ENCODE measurements at places on chromosomes 2 and 18. TPM values are rescaled to one million over a fixed set of nuclear protein-coding genes. Genes with fewer than 3 reads are reported as not detected.

The ZBTB7C gene
- total RNA-seq = 10.9 TPM

GRCh38 chr18:56431551-56431950 is 206.8 kb downstream of the TXNL1 start:
- H3K27ac ChIP-seq = no peak overlapping the region
- H3K4me1 ChIP-seq = no peaks in the 10 kb centered on the region
- H3K4me3 ChIP-seq = no peak overlapping the region
- no peak for DNase-seq
- H3K36me3 ChIP-seq = no peaks in the 10 kb centered on the region

- H3K4me3 ChIP-seq = no peak overlapping the region
- no peak overlapping the region for H3K27ac ChIP-seq
- H3K27me3 ChIP-seq = no peaks in the 10 kb centered on the region
- DNase-seq = no peak
- peaks cover 3% of the 10 kb centered on the region for H3K36me3 ChIP-seq
Measured at GRCh38 chr18:70022636-70023035, 75.0 kb upstream of the CD226 start.

GRCh38 chr2:69579536-69579935 is 64.0 kb downstream of the AAK1 start:
- H3K36me3 ChIP-seq = no peaks in the 10 kb centered on the region
- no peak overlapping the region for H3K4me3 ChIP-seq
- DNase-seq = no peak
- H3K27me3 ChIP-seq = no peaks in the 10 kb centered on the region
- H3K4me1 ChIP-seq = peaks cover 37% of the 10 kb centered on the region

DNA sequence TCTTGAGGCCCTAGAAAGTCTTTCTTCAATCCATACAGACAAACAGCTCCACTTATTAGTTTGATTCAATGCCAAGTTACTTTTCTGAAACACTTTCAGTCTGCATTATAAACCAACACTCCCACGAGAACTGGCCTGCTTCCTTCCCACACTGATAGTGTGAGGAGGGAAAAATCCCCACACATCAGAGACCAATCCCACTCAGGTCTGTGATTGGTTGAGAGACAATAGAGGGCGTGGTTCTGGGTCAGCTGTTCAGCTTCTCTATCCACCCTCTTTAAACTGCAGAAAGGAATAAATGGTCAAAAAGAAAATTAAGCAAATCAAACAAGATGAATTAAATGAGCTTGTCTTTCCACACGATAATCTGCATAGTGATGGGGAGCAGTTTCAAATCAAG is 152.5 kb downstream of the NRP2 start:
- no peaks in the 10 kb centered on the region for H3K36me3 ChIP-seq
- H3K4me3 ChIP-seq = no peak overlapping the region
- H3K27ac ChIP-seq = no peak overlapping the region
- H3K27me3 ChIP-seq = no peaks in the 10 kb centered on the region
- H3K4me1 ChIP-seq = no peaks in the 10 kb centered on the region

The SPR gene
- total RNA-seq = 42.6 TPM

The MAP3K19 gene
- not detected for total RNA-seq

- H3K4me3 ChIP-seq = no peak overlapping the region
- no peaks in the 10 kb centered on the region for H3K27me3 ChIP-seq
- peaks cover 29% of the 10 kb centered on the region for H3K4me1 ChIP-seq
- no peak for DNase-seq
- H3K36me3 ChIP-seq = no peaks in the 10 kb centered on the region
Measured at GRCh38 chr2:54013996-54014395, 43.2 kb upstream of the PSME4 start.

- H3K36me3 ChIP-seq = no peaks in the 10 kb centered on the region
- peaks cover 7% of the 10 kb centered on the region for H3K4me1 ChIP-seq
- H3K27me3 ChIP-seq = no peaks in the 10 kb centered on the region
- DNase-seq = no peak
Measured at GRCh38 chr2:7951001-7951400, 730.9 kb upstream of the ID2 start.

The TEX44 gene
- not detected for total RNA-seq

The OSR1 gene
- 180 TPM for total RNA-seq

DNA sequence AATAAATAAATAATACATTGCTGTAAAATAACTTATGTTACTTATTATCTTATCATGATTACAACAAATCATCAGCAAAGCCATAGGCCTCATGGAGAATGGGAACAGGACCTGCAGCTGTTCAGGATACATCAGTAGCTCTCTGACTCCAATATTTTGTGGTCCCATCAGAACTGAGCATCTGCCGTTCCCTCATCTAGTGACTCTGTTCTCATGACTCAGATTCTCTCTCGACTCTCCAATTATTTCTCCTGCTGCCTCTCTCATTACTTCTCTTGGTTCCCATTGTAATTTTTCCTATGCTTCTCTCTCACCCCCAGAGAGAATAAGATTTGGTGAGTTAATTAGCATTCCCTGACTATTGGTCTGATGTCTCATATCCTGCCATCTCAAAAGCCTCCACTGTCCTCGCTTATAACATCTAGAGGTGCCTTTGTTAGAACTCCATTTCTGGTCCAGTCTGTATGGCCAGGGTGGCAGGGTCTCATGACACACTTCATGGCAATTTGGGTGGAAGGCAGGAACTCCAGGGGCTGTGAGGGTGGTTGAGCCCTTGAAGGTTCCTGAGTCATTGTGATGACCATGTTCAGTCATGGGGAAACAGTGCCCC is 78.0 kb upstream of the TANC1 start:
- no peak overlapping the region for H3K27ac ChIP-seq
- H3K4me1 ChIP-seq = no peaks in the 10 kb centered on the region
- no peaks in the 10 kb centered on the region for H3K27me3 ChIP-seq
- H3K36me3 ChIP-seq = no peaks in the 10 kb centered on the region

The GPR155 gene
- 6.8 TPM for total RNA-seq

DNA sequence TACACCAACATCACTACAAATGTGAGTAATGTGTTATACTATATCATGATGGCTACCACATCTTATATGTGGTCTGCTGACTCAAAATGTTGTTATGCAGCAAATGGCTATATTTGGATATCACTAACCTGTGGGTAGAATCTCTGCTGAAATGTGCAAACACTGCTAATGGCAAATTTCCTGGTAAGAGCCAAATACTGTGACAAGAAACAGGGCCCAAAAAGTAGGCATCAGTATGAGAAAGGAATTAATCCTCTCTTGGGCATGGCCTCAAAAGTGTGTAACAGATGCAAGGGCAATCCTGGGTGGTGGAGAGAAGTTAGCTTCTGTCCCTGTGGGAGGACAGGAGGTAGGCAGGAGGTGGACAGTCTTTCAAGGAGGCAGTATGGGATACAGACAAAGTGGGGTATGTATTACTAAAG is 13.3 kb downstream of the ATF2 start:
- no peak for DNase-seq
- no peaks in the 10 kb centered on the region for H3K27me3 ChIP-seq
- no peak overlapping the region for H3K27ac ChIP-seq
- H3K4me3 ChIP-seq = no peak overlapping the region
- H3K4me1 ChIP-seq = peaks cover 34% of the 10 kb centered on the region

GRCh38 chr2:33406622-33407021 is 69.8 kb upstream of the RASGRP3 start:
- H3K4me1 ChIP-seq = peaks cover 2% of the 10 kb centered on the region
- no peak overlapping the region for H3K27ac ChIP-seq
- no peaks in the 10 kb centered on the region for H3K27me3 ChIP-seq
- no peaks in the 10 kb centered on the region for H3K36me3 ChIP-seq

The FEV gene
- total RNA-seq = not detected

The G6PC2 gene
- not detected for total RNA-seq

The ITPRIPL1 gene
- total RNA-seq = 1.6 TPM

The MARCHF4 gene
- 0.14 TPM for total RNA-seq

GRCh38 chr2:84652431-84652830 is 136.1 kb downstream of the DNAH6 start:
- no peak overlapping the region for H3K4me3 ChIP-seq
- H3K27me3 ChIP-seq = no peaks in the 10 kb centered on the region
- no peaks in the 10 kb centered on the region for H3K36me3 ChIP-seq
- H3K27ac ChIP-seq = no peak overlapping the region
- DNase-seq = no peak

The MSGN1 gene
- not detected for total RNA-seq

GRCh38 chr2:202023198-202023903 is 10.3 kb upstream of the FZD7 start:
- no peaks in the 10 kb centered on the region for H3K36me3 ChIP-seq
- no peak overlapping the region for H3K27ac ChIP-seq
- H3K4me1 ChIP-seq = no peaks in the 10 kb centered on the region
- H3K27me3 ChIP-seq = no peaks in the 10 kb centered on the region
- H3K4me3 ChIP-seq = no peak overlapping the region

DNA sequence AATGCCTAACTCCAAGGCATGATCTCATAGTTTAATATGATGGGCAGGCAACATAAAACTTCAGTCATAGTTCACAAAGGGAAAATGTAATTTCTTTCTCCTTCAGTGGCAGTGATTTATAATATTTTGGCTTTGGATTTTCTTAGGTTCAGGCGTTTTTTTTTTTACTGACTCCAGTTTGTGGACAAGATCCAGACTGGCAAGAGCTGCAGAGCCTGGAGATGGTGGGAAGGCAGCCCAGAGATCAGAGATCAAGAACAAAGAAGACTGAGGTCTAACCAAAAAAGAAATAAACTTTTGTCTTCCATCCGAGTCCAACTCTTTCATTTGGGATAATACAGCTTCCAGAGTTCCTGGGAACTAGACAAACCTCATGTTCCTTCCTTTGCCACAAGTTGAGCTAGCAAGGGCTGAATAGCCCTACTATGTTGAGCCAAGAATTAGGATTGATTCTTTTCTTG is 215.3 kb upstream of the SETBP1 start:
- peaks cover 6% of the 10 kb centered on the region for H3K4me1 ChIP-seq
- no peak overlapping the region for H3K4me3 ChIP-seq
- H3K27ac ChIP-seq = no peak overlapping the region
- no peak for DNase-seq
- no peaks in the 10 kb centered on the region for H3K36me3 ChIP-seq
- H3K27me3 ChIP-seq = no peaks in the 10 kb centered on the region

- no peaks in the 10 kb centered on the region for H3K27me3 ChIP-seq
- no peaks in the 10 kb centered on the region for H3K36me3 ChIP-seq
- no peak overlapping the region for H3K27ac ChIP-seq
- no peak for DNase-seq
- H3K4me3 ChIP-seq = no peak overlapping the region
Measured at GRCh38 chr2:111169924-111170323, 49.2 kb downstream of the BCL2L11 start.

DNA sequence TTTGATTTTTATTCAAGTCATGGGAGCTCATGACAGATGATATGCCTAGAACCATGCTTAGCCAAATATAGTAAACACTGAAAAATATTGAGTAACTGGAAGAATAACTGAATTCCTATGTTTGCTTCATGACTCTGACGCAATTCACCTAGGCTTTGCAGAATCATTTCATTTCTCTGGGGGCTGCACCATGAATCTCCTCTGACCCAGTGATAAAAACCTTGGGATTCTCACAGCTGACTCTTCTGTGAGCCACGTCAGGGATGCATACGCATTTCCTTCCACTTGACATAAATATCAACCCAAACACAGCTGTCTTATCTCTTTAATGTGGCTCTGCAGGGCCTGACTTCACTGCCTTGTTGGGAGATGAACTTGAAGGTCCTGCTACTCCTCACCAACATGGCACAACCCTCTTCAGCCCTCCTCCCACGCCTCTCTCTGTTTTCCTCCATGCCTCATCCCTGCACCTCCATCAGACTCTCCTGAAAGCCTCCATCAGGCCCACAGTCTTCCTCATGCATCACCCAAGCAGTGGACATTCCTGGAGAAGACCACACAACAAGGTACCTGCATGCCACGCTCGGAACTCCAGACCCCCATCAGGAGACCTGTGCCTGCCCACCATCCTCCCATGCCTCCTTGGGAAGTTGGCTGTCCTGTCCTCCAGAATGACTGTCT is 29.8 kb downstream of the COL6A3 start:
- H3K27me3 ChIP-seq = no peaks in the 10 kb centered on the region
- DNase-seq = no peak
- H3K4me1 ChIP-seq = no peaks in the 10 kb centered on the region
- no peak overlapping the region for H3K27ac ChIP-seq

- no peaks in the 10 kb centered on the region for H3K36me3 ChIP-seq
- no peaks in the 10 kb centered on the region for H3K4me1 ChIP-seq
- DNase-seq = no peak
- H3K27ac ChIP-seq = no peak overlapping the region
- H3K27me3 ChIP-seq = no peaks in the 10 kb centered on the region
- no peak overlapping the region for H3K4me3 ChIP-seq
Measured at GRCh38 chr2:207467716-207468347, 61.9 kb upstream of the CREB1 start.

DNA sequence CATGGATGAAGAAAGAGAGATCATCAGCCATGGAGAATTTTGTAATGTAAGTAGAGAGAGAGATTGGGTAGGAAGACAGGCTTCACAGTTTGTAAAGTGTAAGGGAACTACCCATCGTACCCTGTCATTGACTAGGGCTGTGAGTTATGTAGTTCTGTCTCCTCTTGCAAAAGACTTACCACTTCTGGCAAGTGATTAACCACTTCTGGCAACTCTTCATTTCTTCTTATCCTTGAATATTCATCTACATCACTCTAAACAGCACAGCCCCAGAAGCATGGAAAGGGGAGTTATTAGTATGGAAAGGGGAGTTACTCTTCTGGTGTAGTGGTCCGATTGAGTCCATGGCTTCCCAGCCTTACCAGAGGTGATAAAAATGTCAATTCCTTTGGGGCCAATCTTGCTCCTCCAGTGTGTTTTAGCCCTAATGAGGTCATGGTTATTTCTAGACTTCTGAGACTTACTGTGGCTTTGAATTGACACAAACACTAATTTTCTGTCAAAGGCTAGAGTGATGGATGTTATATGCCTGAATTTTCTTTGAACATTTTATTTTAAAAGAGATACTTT is 52.0 kb downstream of the STAT1 start:
- no peaks in the 10 kb centered on the region for H3K27me3 ChIP-seq
- DNase-seq = no peak
- H3K36me3 ChIP-seq = peaks cover 5% of the 10 kb centered on the region
- no peak overlapping the region for H3K27ac ChIP-seq
- H3K4me1 ChIP-seq = peaks cover 3% of the 10 kb centered on the region

- peaks cover 35% of the 10 kb centered on the region for H3K4me1 ChIP-seq
- no peak for DNase-seq
- no peaks in the 10 kb centered on the region for H3K27me3 ChIP-seq
- no peaks in the 10 kb centered on the region for H3K36me3 ChIP-seq
Measured at GRCh38 chr2:63587814-63588384, 378 bp downstream of the WDPCP start.

DNA sequence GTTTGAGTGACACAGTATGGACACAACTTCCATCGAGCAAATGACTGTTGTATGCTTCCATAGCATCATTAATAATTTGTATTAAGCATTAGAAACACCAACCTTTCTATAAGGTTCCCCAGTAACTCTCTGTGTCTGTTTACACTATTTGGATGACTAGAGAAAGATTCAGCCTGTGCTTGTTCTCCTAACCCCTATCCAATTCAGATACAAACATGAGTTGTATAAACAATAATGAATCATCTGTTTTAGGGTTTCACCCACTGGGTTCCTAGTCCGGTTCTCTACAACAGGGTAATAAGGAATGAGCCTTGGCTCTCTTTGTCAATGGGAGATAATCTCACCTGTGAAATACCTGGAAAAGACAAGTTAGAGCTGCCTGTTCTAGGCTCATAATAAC is 894.1 kb upstream of the PIK3C3 start:
- no peak overlapping the region for H3K4me3 ChIP-seq
- H3K36me3 ChIP-seq = no peaks in the 10 kb centered on the region
- no peaks in the 10 kb centered on the region for H3K4me1 ChIP-seq
- no peaks in the 10 kb centered on the region for H3K27me3 ChIP-seq
- no peak for DNase-seq

The SULT1C4 gene
- total RNA-seq = 2.8 TPM

GRCh38 chr2:196758474-196759377 is 40.8 kb downstream of the GTF3C3 start:
- no peaks in the 10 kb centered on the region for H3K27me3 ChIP-seq
- H3K27ac ChIP-seq = no peak overlapping the region
- no peak for DNase-seq
- H3K36me3 ChIP-seq = peaks cover 9% of the 10 kb centered on the region
